ENCODE measurements at places on chromosomes 2 and 18.

DNA sequence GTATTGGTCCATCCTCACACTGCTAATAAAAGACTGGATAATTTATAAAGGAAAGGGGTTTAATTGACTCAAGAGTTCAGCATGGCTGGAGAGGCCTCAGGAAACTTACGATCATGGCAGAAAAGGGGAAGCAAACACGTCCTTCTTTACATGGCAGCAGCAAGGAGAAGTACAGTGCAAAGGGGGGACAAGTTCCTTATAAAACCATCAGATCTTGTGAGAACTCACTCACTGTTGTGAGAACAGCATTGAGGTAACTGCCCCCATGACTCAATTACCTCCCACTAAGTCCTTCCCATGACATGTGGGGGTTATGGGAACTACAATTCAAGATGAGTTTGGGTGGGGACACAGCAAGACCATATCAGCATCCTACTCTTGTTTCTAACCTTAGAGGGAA lies 37.0 kb downstream of the SP100 start:
- no peak for DNase-seq

DNA sequence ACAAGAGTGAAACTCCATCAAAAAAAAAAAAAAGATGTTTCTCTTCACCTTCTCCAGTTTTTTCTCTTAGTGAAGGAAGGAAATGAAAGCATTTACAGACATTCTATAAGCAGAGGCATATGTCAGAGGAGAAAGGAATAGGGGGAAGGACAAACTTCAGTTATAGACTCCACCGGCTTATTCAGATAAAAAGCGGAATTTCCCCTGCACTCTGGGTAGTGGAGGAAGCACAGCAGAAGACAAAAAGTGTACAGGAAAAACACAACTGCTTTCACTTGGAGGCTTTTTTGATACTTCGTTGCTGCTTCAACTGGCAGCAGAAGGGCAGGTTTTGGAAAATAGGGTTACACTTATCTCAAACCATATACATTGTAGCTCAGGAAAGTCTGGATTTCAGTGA lies 3.2 kb upstream of the MGAT4A start:
- no peak for DNase-seq

GRCh38 chr2:205755923-205756322 lies 73.6 kb downstream of the NRP2 start:
- DNase-seq: no peak

GRCh38 chr2:220374282-220374681 lies 746.9 kb downstream of the SLC4A3 start:
- DNase-seq: no peak

DNA sequence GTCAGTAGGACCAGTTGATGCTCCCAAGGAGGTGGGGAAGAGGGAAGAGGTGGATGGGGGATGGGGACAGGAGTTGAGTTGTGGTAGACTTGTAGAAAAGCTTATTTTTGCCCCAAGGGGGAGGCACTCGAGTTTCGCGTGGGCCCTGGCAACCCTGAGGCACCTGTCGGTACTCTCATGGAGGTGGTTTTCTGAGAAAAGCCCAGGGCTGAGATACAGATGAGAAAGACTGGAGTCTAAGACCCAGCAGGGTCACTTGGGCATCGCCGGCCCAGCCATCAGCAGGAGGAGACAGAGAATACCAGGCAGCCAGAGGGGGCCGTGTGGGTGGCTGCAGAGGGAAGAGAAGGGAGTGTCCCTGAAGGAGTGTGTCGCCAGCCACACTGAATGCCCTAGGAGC lies 57.7 kb upstream of the HPCAL1 start:
- no peak for DNase-seq

DNA sequence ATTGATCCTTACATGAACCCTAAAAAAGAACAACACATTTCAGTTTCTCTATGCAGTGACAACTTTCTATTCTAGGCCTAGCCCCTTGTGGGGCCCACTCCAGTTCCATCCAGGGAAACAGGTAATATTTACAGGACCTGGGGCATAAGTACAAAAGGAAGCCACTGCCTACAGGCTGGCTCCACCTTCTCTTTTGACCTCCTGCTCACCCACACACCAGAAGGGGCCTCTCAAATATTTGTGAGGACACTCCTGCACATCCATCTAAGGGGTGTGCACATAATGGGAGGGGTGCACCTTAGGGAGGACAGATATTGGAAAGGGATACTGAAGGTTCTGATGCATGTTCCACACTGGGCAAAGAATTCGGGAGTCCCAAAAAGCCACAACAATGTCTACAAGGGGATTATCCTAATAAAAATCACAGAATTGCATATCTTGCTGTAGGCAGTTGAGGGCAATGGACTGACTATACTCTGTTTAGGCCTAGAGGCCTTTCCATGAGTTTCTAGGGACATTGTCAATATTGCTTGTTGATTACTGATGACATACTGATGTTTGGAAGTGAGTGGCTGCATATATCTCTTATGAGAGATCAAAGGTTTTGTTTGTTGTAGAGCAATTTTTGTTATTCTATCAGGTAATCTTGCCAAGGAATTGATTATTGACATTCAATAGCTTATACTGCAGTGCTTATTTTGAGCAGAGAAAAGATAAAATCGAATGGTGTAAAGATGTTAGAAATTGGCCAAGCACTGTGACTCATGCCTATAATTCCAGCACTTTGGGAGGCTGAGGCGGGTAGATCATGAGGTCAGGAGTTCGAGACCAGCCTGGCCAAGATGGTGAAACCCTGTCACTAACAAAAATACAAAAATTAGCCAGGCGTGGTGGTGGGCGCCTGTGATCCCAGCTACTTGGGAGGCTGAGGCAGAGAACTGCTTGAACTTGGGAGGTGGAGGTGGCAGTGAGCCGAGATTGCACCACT lies 23.8 kb upstream of the HNRNPA3 start:
- DNase-seq: no peak

GRCh38 chr2:181586569-181587081 lies 70.3 kb downstream of the CERKL start:
- no peak for DNase-seq

DNA sequence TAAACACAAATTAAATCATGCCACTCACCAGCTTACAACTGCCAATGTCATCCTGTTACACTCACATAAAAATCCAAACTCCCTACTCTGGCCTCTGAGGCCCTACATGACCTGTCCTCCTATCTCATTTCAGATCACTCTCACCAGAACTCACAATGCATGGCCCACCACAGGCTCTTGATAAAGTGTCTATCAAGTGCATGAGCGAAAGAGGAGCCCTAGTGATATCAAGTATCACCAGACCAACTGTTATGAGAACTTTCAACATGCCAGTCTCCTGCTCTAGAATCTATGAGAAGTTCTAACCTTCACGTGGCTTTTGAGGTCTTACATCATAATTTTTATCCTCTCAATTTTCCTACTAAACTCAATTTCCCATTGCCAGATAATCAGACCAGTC lies 76.4 kb upstream of the CD226 start:
- DNase-seq: no peak

DNA sequence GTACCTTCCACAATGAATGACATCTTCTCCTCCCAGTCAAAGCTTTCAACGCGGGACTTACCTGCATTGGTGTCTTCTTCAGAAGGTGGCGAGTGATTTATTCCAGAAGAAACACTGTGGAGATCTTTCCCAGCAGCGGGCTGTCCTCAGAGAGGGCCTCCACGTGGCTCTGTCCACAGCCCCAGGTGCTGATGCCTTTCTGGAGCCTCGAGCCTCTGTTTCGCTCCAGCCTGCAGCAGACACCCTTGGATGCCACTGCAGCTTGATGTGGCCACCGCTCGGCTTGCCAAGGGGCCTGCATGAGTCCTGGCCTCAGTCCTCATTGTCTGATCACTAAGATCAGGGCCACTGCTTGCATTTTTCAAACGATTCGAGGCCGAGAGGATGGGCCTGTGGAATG lies 46.6 kb upstream of the GALR1 start:
- no peak for DNase-seq

- DNase-seq: no peak
Observed at GRCh38 chr2:216873573-216873972, 13.7 kb upstream of the TNP1 start.

GRCh38 chr2:70956141-70956540 lies 20.4 kb downstream of the ATP6V1B1 start:
- no peak for DNase-seq

DNA sequence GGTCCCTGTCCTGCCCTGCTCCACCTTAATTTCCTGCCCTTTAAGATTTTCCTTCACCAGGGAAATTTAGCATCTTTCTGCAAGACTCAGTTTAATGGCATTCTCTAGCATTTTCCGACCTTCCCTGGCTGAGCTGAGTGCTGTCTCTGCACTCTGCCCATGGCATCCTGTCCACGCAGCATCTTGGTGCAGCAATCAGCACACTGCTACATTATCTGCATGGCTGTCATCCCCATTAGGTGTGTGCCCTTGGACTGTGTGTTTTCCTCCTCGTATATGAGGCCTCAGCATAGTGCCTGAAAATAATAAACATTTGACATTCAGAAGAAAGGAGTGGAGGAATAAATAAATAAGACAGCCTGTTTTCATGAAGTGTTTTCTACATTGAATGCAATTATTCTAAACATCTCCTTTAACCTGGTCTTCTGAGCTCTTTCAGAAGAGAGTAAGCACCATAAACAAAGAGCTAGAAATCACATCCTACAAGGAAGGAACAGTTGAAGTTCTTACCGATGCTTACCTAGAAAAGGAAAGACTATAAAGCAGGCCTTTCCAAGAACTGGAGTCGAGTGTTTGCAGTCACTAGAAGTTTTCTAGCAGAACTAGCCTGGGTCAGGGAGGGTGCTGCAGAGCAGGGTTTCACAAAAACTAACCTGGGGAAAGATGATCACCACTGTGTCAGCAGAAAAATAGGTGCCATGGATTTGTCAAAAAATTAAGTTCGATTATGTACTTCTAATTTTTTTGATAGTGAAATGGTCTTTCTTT lies 131.4 kb upstream of the ITGB6 start:
- no peak for DNase-seq

DNA sequence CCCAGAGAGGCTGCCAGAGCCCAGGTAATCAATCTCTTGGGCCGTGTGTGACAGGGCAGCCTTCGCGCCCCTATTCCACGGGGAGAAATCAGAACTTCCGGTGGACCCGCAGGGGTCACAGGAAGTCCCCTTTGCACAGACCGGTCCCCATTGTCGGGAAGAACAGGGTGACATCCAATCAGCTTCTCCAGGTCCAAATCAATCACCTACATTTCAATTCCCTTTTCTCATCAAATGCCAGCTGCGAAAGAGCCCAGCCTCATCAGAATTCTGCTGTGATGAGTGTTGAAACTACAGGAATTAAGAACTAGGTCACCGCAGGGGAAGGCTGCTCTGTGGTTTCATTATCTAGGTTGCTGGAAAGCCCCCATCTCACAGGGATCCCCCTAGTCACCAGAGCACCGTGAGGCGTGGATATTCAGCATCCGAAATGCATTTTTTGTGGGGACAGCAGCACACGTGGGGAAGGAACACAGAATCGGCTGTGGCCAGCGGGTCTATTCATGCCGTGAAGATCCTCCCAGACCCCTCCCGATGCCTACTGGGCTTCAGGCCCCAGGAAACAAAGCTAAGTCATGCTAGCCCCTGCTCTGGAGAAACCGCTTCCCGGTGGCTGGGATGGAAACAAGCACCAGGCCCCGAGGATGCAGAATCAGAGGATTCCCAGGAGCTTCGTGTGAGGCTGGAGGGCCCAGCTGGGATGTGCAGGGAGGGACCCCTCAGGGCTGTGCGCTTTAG lies 193.7 kb upstream of the ID2 start:
- DNase-seq: peak; percentile 37

- no peak for DNase-seq
Observed at GRCh38 chr2:220241423-220241822, 614.0 kb downstream of the SLC4A3 start.

DNA sequence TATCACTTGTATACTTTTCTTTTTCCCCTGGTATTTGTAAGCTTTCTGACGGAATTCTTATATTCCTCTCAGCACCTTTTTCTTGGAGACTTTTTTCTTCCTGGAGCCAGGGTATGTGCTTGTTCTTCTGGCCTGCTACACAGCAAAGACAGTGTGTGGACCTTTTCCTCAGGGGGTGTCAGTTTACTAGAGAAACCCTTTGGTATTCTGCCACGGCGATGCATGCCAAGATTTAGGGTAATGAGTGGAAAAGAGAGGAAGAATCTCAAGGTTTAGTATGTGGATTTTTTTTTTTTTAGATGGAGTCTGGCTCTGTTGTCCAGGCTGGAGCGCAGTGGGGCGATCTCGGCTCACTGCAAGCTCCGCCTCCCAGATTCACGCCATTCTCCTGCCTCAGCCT lies 152.2 kb downstream of the PHLPP1 start:
- DNase-seq: no peak

DNA sequence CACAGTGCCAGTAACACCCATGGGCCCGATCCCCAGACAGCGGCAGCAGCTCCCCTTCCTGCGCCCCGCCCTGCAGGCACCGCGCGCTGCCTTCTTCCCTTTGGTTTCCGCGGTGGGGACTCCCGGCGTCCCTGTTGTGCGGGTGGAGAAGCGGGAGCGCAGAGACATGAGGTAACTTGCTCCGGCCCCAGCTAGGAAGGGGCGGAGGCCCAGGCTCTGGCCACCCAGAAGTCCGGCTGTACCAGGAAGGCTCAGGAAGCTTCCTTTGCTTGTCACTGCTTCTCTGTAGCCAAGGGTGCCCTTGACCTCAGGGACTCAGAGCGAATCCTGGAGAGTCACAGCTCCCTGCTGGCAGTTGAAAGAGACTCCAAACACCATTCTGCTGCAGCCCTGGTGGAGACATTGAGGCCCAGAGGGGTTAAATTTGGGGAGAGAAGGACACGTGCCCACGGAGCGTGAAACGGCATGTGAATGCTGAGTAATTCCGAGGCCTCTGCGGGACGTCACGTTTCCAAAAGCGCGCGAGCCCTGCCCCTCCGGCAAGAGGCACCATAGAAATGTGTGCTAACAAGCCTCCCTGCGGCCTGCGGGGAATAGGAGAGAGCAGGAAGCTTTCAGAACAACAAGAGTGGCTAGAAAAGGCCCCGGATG lies 6.7 kb upstream of the ADCY3 start:
- DNase-seq: no peak

DNA sequence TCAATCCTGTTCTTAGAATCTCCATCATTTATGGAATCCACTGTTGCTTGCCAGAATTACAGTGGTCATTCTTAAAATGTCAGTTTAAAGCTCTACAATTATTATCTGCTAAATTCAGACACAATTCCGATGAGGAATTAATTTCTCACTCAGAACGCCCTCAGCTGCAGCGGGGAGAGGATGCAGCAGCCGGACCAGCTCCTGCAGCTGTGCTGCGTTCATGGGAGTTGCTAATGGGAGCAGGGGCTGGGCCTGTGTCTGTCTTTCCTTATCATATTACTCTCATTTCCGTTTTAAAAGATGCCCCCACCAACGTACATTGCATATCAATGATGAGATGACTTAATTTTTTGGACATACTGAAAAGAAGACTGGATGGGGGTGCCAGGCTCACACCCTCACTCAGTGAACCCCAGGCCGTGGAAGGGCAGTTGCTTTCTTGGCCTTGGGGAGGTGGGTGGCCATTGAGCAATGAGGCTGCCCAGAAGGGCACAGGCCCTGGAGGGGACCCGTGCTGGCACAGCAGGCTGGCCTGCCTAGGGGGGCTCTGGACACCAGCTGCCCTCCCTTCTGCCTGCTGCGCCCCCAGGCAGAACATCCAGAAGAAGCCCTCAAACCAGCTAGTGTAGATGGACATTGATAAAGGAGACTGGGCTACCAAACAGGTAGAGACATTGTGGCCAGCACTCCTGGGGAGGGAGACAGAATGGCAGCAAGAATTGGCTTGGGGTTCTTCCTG lies 503.6 kb upstream of the MYT1L start:
- no peak for DNase-seq
